Tibial artery (tissue), 4 donors: ENCODE measurements at places on chromosomes 6 and 20.
A peak's percentile ranks its signal among the peaks of the same experiment; 100 is the strongest.

DNA sequence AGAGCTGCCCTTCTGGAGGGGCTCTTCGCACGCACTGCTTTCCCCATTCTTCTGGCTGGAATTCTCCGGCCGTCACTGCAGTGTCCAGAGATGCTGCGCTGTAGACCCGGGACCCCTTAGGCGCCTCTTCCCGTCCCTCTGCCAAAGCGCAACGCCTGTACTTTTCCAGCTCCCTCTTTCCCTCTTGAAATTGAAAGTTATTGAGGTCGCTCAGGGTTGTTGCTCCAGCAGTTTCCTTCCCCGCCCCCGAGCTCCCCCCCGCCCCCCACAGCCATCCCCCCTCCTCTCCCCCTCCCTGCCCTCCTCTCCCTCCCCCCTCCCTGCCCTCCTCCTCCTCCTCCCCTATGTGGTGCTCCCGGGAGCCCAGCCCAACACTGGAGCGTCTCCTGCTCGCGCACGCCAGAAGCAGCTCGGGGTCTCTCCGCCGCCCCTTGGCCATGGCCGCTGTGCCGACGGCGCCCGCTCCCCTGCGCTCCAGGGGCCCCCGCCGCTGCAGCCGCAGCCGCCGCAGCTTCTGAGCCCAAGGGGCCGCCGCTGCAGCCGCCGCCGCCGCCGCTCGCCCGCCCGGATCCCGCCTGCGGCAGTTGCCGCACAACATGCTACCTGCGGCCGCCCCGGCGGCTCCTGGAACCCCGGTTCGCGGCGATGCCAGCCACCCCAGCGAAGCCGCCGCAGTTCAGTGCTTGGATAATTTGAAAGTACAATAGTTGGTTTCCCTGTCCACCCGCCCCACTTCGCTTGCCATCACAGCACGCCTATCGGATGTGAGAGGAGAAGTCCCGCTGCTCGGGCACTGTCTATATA, at the start of gene RSPO3:
TSS of gene RSPO3 (plus strand) at position 374 of the 804 bp plus-strand sequence. CDS start 522 bp downstream, outside the sequence.
- H3K36me3 ChIP-seq: no peaks in the 10 kb centered on the region
- DNase-seq: peak; percentile 27
- H3K4me3 ChIP-seq: peak within 1 kb of the TSS; percentile 52

DNA sequence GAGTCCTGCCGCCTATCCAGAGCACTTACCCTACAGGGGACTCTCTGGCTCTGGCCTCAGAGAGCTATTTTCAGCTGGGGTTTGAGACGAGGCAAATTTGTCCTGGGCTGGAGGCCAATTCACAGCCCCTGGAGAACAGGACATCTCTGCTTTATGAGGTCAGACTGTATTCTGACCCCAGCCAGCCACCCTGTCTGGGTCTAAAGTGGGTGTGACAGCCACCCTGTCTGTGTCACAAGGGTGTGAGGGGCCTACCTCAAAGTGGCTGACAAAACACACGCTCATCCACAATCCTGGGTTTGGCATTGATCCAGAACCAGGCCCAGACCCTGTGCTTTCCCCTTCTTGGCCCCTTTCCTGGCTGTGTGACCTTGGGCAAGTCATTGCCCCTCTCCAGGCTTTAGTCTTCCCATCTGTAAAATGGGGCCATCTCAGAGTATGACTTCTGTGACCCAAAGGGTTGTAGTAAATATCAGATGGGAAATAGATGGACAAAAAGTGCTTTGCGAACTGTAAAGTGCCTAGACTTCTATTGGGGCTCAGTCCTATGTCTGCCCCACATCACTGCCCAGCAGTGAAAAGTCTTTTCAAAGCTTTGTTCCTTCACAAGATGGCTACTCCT, 44.1 kb upstream of the TGM2 start:
- H3K36me3 ChIP-seq: no peaks in the 10 kb centered on the region
- H3K27ac ChIP-seq: peak overlapping the region; percentile 78
- no peak overlapping the region for H3K4me3 ChIP-seq
- H3K27me3 ChIP-seq: no peaks in the 10 kb centered on the region
- peaks cover 30% of the 10 kb centered on the region for H3K4me1 ChIP-seq
- peak; percentile 87 for DNase-seq

DNA sequence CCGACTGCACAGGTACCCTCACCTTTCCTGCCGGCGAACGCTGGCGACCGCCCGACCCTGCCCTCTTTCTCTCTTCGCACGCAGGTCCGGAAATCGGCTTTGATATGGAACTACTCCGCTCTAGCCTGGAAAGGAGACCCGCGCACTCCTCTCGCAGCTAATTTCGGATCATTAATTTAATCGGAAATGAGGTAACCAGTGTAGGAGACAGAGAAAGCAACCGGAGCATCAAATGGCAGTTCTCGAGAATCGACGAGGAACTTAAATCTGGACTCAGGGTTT, 949 bp upstream of the ATXN1 start:
- peaks cover 24% of the 10 kb centered on the region for H3K4me1 ChIP-seq
- no peak for DNase-seq
- no peaks in the 10 kb centered on the region for H3K36me3 ChIP-seq
- peak overlapping the region; percentile 91 for H3K27ac ChIP-seq

DNA sequence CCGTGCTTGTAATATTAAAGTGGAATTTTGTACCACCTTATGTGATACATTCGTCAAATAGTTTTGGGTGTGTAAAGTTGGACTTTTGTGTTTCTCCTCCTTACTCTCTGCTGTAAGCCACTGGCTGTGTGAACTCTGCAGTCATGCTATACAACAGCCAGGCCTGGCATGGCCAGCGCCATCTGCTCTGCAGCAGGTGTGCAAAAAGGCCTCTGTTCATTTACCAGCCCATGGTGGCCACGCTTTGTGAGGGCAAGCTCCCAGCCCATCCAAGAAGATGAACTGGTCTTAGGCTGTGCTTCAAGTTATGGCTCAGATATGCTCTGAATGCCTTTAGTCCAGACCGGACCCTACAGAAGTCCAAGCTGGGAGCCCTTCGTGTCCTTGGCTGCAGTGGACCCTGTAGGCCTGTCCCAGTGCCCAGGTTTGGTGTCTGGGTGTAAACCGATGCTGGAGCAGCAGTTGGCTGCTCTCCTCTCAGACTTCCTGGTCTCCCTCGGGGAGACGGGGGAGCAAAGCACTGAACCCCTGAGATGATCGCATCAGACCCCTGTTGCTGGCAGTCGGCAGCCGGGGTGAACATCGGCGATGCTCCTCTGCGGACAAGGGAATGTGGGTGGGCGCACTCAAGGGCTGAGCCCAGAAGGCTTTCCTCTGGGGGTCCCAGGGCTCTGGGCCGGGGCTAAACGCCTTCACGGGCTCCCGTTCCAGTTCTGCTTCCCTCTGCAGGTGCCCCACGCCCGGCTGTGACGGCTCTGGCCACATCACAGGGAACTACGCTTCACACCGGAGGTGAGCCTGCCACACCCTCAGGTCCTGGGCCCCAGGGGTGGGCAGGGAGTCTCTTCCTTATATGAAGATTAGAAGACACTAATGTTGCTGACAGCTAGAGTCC, 28.6 kb upstream of the PCMTD2 start:
- H3K4me1 ChIP-seq: no peaks in the 10 kb centered on the region
- DNase-seq: no peak
- no peaks in the 10 kb centered on the region for H3K36me3 ChIP-seq
- no peak overlapping the region for H3K27ac ChIP-seq

GRCh38 chr6:127342946-127343808, at the start of gene ECHDC1:
ECHDC1 (minus strand) TSS chr6:127343609; CDS start chr6:127331028, 12,581 bp downstream.
- peaks cover 3% of the 10 kb centered on the region for H3K4me1 ChIP-seq
- peak within 1 kb of the TSS; percentile 72 for H3K4me3 ChIP-seq
- H3K27ac ChIP-seq: peak within 1 kb of the TSS; percentile 77
- no peaks in the 10 kb centered on the region for H3K27me3 ChIP-seq
- no peaks in the 10 kb centered on the region for H3K36me3 ChIP-seq

GRCh38 chr20:34626992-34627391, 49.9 kb downstream of the PIGU start:
- H3K27ac ChIP-seq: no peak overlapping the region
- H3K27me3 ChIP-seq: no peaks in the 10 kb centered on the region
- no peak overlapping the region for H3K4me3 ChIP-seq
- H3K36me3 ChIP-seq: peaks cover 9% of the 10 kb centered on the region
- DNase-seq: no peak

GRCh38 chr20:24630486-24631172, 161.2 kb downstream of the SYNDIG1 start:
- no peaks in the 10 kb centered on the region for H3K27me3 ChIP-seq
- no peak overlapping the region for H3K27ac ChIP-seq
- H3K36me3 ChIP-seq: no peaks in the 10 kb centered on the region
- DNase-seq: no peak

- no peaks in the 10 kb centered on the region for H3K27me3 ChIP-seq
- DNase-seq: no peak
- H3K4me3 ChIP-seq: no peak overlapping the region
- H3K27ac ChIP-seq: no peak overlapping the region
Measured at GRCh38 chr20:24102290-24102689, 113.7 kb upstream of the GGTLC1 start.

GRCh38 chr6:146701632-146702031, 102.9 kb downstream of the ADGB start:
- H3K36me3 ChIP-seq: no peaks in the 10 kb centered on the region
- no peak overlapping the region for H3K27ac ChIP-seq
- no peaks in the 10 kb centered on the region for H3K27me3 ChIP-seq
- H3K4me1 ChIP-seq: no peaks in the 10 kb centered on the region

DNA sequence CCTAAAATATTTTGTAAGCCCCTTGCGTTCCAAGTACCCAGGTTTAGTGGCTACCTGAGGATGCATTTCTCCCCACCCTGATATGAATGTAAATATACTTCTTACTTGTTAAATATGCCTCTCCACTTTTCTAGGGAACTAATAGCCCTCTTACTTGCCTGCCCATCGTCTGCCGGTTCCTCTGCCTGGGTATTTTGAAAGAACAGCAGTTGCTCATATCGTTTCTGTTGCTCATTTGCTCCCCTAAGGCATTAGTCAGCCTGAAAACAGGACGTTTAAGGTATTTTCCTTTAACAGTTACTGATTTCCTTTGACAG, 141.3 kb upstream of the CARMIL1 start:
- H3K27ac ChIP-seq: peak overlapping the region; percentile 86
- H3K27me3 ChIP-seq: no peaks in the 10 kb centered on the region
- H3K4me1 ChIP-seq: peaks cover 10% of the 10 kb centered on the region
- H3K36me3 ChIP-seq: no peaks in the 10 kb centered on the region
- peak overlapping the region; percentile 53 for H3K4me3 ChIP-seq

GRCh38 chr20:61640131-61640870, 388.2 kb downstream of the CDH4 start:
- H3K27ac ChIP-seq: no peak overlapping the region
- no peak for DNase-seq
- no peak overlapping the region for H3K4me3 ChIP-seq
- no peaks in the 10 kb centered on the region for H3K36me3 ChIP-seq

- H3K4me3 ChIP-seq: no peak overlapping the region
- no peak overlapping the region for H3K27ac ChIP-seq
- no peaks in the 10 kb centered on the region for H3K27me3 ChIP-seq
- H3K36me3 ChIP-seq: no peaks in the 10 kb centered on the region
- no peak for DNase-seq
- H3K4me1 ChIP-seq: no peaks in the 10 kb centered on the region
Measured at GRCh38 chr20:9137001-9137400, 68.1 kb downstream of the PLCB4 start.

GRCh38 chr6:119735530-119735929, 386.0 kb upstream of the MAN1A1 start:
- no peak overlapping the region for H3K27ac ChIP-seq
- no peaks in the 10 kb centered on the region for H3K4me1 ChIP-seq
- no peaks in the 10 kb centered on the region for H3K27me3 ChIP-seq

- H3K36me3 ChIP-seq: peaks cover 9% of the 10 kb centered on the region
- no peak overlapping the region for H3K27ac ChIP-seq
- no peaks in the 10 kb centered on the region for H3K4me1 ChIP-seq
- DNase-seq: no peak
Measured at GRCh38 chr6:136344420-136344819, 54.8 kb upstream of the BCLAF1 start.

DNA sequence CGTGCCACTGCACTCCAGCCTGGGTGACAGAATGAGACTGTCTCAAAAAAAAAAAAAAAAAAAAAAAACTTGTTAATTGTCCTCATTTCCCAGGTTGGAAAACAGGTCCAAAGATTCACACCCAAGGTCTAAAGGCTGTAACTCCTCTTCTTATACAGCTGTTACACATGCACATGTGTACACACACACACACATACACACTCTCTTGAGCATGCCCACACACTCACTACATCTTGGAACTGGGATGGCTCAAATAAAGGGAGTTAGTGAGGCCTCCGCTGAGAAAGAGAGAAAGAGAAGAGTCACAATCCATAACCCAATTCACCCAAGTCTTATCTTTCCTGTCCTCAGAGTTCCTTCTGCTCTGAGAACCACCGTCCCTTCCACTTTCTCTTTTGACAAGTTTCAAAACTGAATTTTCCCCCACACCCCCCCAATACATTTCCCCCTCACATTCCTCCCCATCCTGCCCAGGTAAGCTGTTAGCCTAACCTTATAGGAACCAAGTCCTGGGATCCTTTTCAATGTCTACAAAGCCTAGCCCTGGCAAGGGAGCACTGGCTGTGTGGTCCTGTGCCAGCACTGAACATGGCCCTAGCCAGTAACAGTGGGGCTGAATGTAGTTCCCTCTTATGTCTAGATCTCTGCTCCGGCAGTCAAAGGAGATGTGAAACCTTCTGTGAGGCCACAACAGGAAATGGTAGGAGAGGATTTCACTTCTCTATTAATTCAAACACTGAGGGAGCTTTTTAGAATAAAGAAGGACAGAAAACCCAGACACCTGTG, 3.2 kb upstream of the HLA-DMB start:
- no peaks in the 10 kb centered on the region for H3K36me3 ChIP-seq
- no peaks in the 10 kb centered on the region for H3K27me3 ChIP-seq
- peaks cover 9% of the 10 kb centered on the region for H3K4me1 ChIP-seq
- H3K27ac ChIP-seq: no peak overlapping the region
- DNase-seq: peak; percentile 49

DNA sequence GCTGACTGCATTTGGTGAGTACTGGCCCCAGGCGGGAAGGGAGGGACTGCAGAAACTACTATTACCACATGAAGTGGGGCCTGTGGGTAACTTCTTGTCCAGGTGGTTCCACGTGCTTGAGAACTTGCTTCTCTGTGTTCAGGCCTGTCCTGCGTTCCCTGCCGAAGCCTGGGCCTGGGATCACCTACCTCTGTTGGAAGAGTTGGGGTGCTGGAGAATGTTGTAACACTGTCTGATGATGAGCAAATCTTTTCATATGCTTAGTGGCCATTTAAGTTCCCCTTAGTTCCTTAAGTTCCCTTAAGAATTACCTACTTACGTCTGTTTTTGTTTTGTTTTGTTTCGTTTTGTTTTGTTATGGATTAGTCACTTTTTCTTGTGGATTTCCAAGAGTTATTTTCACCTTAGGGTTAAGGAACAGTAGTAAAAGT, 154.4 kb downstream of the DTNBP1 start:
- H3K36me3 ChIP-seq: peaks cover 40% of the 10 kb centered on the region
- H3K27me3 ChIP-seq: no peaks in the 10 kb centered on the region
- no peak overlapping the region for H3K4me3 ChIP-seq
- no peak for DNase-seq
- peaks cover 19% of the 10 kb centered on the region for H3K4me1 ChIP-seq
- H3K27ac ChIP-seq: no peak overlapping the region

- no peaks in the 10 kb centered on the region for H3K4me1 ChIP-seq
- H3K36me3 ChIP-seq: no peaks in the 10 kb centered on the region
- no peak overlapping the region for H3K27ac ChIP-seq
- H3K27me3 ChIP-seq: no peaks in the 10 kb centered on the region
Measured at GRCh38 chr6:92559003-92559402, 860.4 kb downstream of the EPHA7 start.
